ENCODE measurements at places on chromosomes 13 and 19.

- DNase-seq, result no peak
Measured at GRCh38 chr13:91804724-91805123, 406.3 kb downstream of the GPC5 start.

- no peak for DNase-seq
Measured at GRCh38 chr19:13036366-13036976, 41.2 kb downstream of the NFIX start.

DNA sequence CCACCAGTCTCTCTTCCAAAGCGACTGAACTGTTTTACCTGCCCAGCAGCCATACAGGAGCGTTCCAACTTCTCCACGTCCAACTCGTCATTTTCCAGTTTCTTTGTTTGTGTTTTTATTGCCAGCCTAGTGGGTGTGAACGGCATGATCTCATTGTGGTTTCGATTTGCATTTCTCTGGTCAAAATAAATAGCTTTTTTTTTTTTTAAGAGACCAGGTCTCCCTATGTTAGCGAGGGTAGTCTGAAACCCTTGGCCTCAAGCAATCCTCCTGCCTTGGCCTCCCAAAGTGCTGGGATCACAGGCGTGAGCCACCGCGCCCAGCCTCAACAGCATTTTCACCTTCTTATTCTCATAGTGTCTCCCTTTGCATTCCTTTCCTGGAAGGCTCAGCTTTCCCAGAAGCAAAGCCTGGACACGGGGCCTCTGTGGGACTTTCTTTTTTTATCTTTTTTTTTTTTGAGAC is 4.2 kb upstream of the JSRP1 start:
- no peak for DNase-seq

- DNase-seq, result no peak
Measured at GRCh38 chr13:51769455-51770127, 34.4 kb downstream of the DHRS12 start.

DNA sequence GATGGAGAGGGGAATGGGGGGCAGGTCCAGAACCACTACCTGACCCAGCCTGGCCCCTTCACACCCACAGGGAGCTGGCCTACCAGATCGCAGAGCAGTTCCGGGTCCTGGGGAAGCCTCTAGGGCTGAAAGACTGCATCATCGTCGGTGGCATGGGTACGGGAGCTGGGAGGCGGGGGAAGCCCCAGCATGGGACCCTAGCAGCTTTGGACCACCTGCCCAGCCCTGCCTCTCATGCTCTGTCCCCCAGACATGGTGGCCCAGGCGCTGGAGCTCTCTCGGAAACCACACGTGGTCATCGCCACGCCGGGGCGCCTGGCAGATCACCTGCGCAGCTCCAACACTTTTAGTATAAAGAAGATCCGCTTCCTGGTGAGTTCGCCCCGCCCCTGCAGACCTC is 2.1 kb downstream of the DDX49 start:
- no peak for DNase-seq

- DNase-seq, result no peak
Measured at GRCh38 chr13:100212904-100213553, 124.1 kb downstream of the PCCA start.

GRCh38 chr19:37969695-37970094 is 62.7 kb downstream of the SIPA1L3 start:
- DNase-seq, result no peak

- no peak for DNase-seq
Measured at GRCh38 chr13:68551701-68552522, 1321.8 kb upstream of the PCDH9 start.

- no peak for DNase-seq
Measured at GRCh38 chr19:50061650-50062049, 35.8 kb downstream of the ZNF473 start.

DNA sequence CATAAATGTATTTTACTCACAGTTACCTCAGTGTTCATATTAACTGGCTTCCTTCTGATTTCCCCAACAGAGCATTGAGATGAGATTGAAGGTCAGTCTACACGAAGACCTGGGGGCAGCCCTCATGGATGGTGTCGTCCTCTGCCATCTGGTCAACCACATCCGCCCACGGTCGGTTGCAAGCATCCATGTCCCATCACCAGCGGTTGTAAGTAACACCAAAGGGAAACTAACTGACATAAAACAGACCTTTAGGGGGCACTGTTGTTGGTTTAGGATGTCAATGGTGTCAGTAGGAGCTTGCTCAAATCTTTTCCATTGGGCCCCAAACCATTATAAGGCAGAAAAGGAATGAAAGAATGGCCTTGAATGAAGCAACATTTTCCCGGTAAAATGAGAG is 68.2 kb downstream of the ESD start:
- peak; percentile 41 for DNase-seq

GRCh38 chr13:98994080-98994479 is 16.2 kb upstream of the DOCK9 start:
- no peak for DNase-seq

DNA sequence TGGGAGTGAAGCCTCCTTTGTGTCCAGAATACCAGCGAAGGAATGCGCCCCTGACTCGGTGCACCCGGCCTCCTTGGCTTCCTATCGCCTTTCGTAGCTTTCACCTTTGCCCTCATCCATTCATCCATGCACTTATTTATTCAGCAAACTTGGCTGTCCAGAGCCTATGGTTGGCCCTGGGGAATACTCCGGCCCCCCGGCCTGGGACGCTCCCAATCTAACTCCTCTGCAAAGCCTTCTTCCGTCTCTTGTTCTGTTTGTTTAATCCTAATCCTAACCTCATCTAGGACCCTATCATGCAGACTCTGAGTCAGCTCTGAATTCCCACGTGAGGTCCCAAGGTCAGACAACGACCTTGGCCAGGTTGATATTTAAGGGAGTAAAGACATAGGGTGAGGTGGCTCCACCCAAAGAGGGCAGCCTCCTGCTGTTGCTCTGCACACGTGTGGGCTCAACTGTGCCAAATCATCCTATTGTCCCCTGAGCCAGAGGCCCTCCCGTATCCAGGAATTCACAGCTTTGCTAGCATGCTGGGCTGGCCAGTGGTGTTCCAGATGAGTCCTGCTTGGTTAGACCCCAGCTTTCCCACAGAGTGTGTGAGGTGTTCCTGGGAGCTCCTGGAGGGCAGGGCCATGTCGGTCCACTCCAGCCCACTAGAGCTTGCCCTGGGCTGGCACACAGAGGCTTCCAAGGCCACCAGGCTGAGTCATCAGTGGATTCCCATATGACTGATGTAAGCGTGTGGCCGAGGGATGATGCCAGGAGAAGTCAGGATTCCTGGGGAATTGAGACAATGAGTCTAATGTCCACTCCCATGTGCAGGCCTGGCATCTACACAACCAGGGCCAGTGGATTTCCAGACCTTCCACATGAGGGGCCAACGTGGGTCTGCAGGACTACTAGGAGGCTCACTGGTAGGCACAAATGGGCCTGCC is 6.5 kb upstream of the CCNE1 start:
- DNase-seq, result no peak

- DNase-seq, result no peak
Measured at GRCh38 chr13:104641309-104641708, 1575.1 kb upstream of the SLC10A2 start.

DNA sequence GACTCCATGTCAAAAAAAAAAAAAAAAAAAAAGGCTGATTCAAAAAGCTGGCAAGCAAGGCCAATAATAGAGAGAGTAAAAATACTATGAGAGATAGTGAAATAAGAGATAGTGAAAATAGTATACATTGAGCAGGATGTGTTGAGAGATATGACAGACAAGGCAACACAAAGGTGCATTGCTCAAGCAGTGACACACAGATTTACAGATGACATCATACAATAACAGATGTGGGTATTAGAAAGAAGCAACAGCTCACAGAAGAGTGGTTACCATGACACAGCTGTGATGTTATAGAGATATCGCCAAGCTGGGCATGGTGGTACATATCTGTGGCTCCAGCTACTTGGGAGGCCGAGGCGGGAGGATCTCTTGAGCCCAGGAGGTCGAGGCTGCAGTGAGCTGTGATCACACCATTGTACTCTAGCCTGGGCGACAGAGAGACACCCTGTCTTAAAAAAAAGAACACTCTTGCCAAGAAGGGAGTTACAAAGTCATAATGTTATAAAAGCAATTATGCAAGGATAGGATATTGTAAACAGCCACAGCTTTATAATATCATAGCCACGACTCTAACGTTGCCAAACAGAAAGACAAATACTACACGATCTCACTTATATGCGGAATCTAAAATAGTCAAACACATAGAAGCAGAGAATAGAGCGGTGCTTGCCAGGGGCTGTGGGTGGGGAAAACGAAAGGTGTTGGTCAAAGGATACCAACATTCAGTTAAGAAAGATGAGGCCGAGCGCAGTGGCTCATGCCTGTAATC is 10.3 kb downstream of the TNFSF9 start:
- no peak for DNase-seq

GRCh38 chr13:78655906-78656305 is 3.0 kb downstream of the OBI1 start:
- no peak for DNase-seq

- DNase-seq, result no peak
Measured at GRCh38 chr13:50370303-50370950, 355.2 kb downstream of the KCNRG start.

DNA sequence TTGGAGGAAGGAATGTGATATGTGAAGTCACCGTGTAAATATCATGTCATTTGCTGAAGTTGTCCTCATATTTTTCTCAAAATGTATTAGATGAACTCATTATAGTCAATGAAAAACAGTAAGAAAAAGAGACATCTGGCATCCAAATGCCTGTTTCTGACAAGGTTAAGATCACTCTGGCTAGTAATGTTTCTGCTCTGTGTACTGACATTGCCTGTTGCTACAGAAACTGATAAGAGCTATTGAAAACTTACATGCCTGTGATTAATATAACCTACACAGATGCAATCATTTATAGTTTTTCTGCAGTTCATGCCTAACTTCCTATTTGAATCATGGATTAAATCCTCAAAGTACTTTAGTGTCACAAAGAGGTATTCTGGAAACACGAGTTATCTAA is 249.8 kb downstream of the NBEA start:
- DNase-seq, result no peak

- peak; percentile 93 for DNase-seq
Measured at GRCh38 chr19:45615795-45616703, 14.0 kb upstream of the GPR4 start.

DNA sequence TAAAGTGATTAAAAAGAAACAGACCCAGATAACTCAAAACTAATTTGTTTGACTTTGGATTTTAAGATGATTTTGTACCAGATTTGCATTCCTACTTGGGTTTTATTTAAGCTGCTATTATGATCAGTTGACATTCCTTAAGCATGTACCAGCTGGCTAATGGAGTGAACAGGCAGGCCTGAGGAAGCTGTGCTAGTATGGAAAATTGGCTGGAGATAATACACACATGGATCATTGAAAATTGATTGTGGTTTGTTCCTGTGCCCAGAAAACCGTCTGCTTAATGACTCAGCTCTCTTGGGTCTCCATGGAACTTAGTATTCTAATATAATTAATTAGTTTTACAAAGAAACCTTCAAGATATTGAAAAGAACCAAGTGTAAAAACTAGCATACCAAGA is 22.6 kb downstream of the POLR1D start:
- DNase-seq, result no peak

DNA sequence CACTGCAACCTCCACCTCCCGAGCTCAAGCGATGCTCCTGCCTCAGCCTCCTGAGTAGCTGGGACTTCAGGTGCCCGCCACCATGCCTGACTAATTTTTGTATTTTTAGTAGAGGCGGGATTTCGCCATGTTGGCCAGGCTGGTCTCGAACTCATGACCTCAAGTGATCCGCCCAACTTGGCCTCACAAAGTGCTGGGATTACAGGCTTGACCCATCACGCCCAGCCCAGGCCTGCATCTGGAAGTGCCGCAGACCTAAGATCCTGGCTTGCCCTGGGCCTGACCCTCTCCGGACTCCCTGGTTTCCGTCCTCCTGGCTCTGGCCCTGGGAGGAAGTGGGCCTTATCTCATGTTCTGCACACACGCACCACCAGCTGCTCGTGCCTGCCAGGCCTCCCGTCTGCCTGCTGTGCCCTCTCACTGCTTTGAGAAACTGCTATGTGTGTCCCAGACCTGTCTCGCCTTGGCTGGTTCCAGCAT is 4.7 kb upstream of the PTGIR start:
- DNase-seq, result no peak

GRCh38 chr13:22821589-22821988 is 359.2 kb upstream of the SGCG start:
- no peak for DNase-seq

DNA sequence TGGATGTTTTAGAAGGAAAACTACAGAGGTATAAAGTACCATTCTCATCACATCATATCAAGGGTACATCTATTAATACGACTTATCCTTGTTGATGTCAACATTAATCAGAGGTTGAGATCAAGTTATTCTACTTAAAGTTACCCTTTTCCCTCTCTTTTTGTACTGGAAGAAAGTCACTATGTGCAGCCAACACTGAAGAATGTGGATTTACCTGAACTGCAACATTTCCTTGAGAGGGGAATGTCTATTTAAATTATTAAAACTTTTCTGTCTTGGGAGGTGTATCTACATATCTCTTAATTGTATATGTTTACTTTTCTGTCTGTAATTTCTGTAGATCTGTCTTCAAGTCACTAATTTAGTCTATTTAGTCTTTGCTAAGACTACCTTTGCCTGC is 2.5 kb upstream of the FBXL3 start:
- DNase-seq, result no peak

DNA sequence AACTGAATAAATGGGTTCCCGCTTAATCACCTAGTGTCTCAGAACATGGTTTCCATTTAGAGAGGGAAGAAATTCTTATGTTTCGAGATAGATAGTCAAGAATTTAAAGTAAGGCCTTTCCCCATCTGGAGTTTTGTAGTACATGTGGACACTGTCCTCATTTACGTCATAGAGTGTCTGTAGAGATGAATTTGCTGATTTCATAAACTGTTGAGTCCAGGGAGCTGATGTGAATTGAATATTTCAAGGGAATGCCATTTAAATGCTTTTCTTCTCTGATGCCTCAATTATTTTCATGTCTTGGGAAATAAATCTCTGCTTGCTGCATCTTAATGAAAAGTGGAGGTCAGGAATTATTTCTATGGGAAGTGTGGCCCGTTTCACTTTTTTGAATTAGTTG is 9.5 kb downstream of the CEBPG start:
- DNase-seq, result no peak

GRCh38 chr13:43074824-43075510 is 51.6 kb downstream of the DNAJC15 start:
- no peak for DNase-seq

DNA sequence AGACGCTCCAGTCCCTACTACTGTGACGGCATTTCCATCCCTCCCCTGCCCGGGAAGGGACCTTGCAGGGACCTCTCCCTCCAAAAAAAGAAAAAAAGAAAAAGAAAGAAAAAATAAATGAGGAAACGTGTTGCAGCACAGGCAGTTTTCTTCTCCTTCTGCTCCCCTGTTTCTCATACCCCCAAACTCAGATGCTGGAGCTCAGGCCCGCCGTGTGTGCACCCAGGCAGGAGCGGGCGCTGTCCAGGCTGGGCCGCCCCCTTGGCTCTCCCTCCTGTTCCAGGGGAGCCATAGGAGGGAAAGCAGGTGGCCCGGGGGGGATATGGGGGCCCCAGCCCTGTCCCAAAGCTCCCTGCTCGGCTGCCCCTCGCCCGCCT is 5.8 kb downstream of the YIPF2 start:
- no peak for DNase-seq

GRCh38 chr13:112675366-112675756 is 14.5 kb upstream of the ATP11A start:
- DNase-seq, result no peak

GRCh38 chr13:95420501-95420900 is 119.2 kb upstream of the ABCC4 start:
- DNase-seq, result no peak

- DNase-seq, result peak; percentile 52
Measured at GRCh38 chr19:10654610-10655456, 687 bp downstream of the ILF3 start.

- DNase-seq, result peak; percentile 35
Measured at GRCh38 chr19:14165990-14166830, 29.8 kb upstream of the ASF1B start.

GRCh38 chr13:93984876-93985275 is 494.6 kb downstream of the DCT start:
- DNase-seq, result no peak

Measured in activated T-cell treated with anti-CD3 and anti-CD28 coated beads, Interleukin-2, amount 50 U/mL, for 48 hours (primary cell).